HFFc6 (cell line): ENCODE measurements at places on chromosomes 5 and 9. TPM values are rescaled to one million over a fixed set of nuclear protein-coding genes. Genes with fewer than 3 reads are reported as not detected.

The PRRT1B gene
- not detected in 3 replicates for total RNA-seq

- peaks cover 3% of the 10 kb centered on the region; the same call in 1 of the 2 replicates for H3K27me3 ChIP-seq
- H3K4me3 ChIP-seq = no peak overlapping the region
- H3K36me3 ChIP-seq = no peaks in the 10 kb centered on the region
- no peak overlapping the region for H3K27ac ChIP-seq
- DNase-seq = peak; percentile 36
These were observed 69.5 kb upstream of the ANXA1 start for GRCh38 chr9:73081979-73082657.

GRCh38 chr5:96742538-96742937 lies 65.2 kb downstream of the ERAP1 start:
- H3K27me3 ChIP-seq = no peaks in the 10 kb centered on the region; the same call in 1 of the 2 replicates
- H3K27ac ChIP-seq = no peak overlapping the region
- H3K4me3 ChIP-seq = no peak overlapping the region
- H3K4me1 ChIP-seq = peaks cover 34% of the 10 kb centered on the region
- no peak for DNase-seq
- peaks cover 60% of the 10 kb centered on the region for H3K36me3 ChIP-seq

DNA sequence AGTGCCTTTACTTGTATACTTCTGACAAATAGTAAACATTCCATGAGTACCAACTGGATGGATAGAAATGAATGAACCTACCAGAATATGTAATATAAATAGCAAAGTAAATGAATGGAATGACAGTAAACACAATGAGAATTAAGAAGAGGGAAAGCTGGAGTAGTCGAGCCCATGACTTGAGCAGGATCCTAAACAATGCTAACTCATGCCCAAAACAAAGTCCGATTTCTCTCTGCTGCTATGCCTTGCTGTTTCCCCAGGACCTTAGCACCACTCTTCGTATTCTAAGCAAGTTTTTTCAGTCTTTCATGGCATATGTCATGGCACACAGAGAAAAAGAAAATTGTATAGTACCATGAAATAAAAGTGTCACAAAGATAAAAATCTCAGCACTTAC lies 1.8 kb downstream of the XPA start:
- peaks cover 5% of the 10 kb centered on the region for H3K27me3 ChIP-seq
- H3K4me1 ChIP-seq = peaks cover 56% of the 10 kb centered on the region
